ENCODE measurements at places on chromosomes 7 and 10.

- DNase-seq, result peak; percentile 54
Observed at GRCh38 chr10:7687228-7687907, 15.7 kb upstream of the ITIH2 start.

DNA sequence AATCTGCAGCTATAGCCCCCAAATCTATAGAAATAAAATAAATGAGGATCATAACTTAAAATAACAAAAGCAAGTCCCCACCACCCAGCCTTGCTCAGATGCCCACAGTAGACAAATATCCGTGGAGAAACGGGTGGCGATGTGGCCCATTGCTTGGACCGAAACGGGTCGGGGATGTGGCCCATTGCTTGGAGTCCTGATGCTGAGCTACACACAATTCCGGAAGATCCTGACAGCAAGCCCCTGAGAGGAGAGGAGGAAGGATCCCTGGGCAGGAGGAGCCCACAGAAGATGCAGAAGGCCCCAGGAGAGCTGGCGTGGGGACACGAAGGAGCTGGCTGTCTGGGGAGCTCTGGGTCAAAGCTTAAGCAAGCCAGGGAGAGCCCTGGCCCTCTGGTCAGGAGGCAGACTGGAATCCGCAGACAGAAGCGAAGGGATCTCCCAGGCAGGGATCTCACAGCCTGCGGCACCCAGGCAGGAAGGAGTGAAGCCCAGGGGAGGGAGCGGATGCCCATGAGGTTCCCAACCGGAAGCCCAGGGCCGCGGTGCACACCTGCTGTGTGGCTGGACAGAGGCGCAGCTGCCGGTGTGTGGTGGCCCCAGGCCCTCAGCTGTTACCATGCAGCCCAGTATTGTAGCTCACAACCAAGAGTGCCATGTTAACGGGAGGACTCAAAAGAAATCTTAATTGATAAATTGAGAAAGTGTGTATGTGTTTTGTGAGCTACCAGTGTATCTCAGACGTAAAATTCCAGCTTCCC lies 138.8 kb downstream of the ADARB2 start:
- no peak for DNase-seq

DNA sequence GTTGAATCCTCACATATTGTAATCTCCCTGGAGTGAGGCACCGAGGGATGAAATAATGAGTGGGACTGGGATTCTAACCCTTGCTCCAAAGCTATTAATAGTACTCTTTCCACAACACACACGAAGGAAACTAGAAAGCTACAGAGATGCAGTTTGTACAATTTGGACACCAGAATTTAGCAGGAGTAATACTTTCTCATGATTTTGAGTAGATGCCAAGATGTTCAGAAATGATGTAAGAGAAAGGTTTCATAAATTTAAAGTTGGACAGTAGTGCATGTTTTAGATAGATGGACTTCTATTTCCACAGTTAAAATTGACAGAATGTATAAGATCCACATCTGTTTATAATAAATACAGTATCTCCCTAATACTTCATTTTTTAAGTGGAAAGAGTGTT lies 46.5 kb downstream of the PRR15 start:
- no peak for DNase-seq

- DNase-seq, result no peak
Observed at GRCh38 chr10:89428877-89429276, 14.5 kb downstream of the IFIT5 start.

DNA sequence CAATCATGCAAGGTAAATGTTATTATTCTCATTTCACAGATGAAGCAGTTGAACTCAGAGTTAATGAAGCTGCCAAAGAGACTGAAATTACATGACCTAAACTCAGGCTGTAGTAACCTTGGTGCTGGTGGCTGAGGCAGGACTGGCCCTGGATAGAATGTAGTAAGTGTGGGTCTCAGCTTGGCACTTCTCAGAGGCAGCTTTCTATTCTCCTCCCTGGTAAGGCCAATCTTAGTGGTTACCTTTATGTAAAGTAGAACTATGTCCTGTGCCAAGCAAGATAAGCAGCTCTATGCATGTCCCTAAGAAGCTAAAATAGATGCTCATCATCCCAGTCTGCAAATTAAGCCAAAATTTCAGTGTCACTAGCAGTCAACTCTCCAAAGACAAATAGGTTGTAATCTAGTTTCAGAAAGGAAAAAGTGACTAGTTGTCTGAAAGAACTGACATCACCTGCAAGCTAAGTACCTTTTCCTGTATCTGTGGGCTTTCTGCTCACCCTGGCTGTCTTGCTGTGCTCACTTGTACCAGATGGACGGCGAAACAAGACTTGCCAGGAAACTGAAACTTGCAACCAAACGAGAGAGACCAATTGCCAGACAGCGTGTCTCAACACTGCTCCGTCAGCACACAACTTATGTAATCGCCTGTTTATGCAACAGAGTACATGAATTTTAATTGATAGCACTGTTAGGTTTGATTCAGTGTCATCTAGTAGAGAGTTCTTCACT lies 43.7 kb downstream of the CH25H start:
- DNase-seq, result peak; percentile 40

DNA sequence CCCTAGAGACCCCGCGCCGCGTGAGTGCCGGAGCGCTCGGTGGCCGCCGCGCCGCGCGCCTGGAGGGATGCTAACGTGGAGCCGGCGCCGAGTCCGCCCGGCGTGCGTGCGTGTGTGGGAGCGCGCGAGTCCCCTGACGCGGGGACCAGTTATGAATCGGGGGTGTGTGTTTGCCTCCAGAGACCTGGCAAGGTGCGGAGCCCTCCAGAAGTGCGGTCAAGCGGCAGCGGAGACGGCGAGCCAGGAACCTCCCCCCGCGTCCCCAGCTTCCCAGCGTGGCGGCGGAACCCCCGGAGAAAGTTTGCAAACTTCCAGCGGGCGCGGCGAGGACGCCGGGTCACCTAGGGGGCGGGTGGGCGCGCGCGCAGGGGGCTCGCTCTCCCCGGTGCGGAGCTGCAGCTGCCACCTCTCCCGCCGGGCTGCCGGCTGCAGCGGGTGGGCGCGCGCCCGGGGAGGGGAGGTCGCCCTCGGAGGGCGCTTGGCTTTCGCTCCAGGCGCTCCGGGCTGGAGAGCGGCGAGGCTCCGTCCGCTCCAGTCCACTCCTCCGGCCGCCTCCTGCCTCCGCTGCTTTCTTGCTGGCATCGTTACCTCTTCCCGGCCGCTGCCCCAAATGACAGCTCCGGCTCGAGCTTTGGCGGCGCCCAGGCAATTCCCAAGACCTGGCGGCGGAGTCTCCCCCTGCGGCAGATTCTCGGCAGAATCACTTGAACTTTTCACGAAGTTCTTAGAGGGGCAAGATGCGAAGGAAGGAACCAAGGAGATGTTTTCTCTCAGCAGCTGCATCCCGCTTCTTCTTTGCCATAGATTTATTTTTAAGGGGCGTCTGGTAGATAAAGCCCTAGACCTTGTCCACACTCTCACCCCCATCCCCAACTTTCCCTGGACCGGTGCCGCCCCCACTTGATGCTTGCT lies 2.3 kb upstream of the CREB5 start:
- DNase-seq, result no peak

DNA sequence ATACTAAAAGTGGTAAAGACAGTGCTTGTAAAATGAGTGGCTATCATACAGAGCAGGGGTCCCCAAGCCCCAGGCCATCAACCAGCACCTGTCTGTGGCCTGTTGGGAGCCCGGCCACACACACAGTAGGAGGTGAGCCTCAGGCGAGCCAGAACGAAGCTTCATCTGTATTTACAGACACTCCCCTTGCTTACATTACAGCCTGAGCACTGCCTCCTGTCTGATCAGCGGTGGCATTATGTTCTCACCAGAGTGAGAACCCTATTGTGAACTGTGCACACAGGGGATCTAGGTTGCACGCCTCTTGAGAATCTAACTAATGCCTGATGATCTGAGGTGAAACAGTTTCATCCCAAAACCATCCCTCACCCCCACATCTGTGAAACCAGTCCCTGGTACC lies 58.7 kb downstream of the ITGA8 start:
- DNase-seq, result no peak

- DNase-seq, result peak; percentile 57
Observed at GRCh38 chr7:55534262-55534915, 37.9 kb downstream of the VOPP1 start.

DNA sequence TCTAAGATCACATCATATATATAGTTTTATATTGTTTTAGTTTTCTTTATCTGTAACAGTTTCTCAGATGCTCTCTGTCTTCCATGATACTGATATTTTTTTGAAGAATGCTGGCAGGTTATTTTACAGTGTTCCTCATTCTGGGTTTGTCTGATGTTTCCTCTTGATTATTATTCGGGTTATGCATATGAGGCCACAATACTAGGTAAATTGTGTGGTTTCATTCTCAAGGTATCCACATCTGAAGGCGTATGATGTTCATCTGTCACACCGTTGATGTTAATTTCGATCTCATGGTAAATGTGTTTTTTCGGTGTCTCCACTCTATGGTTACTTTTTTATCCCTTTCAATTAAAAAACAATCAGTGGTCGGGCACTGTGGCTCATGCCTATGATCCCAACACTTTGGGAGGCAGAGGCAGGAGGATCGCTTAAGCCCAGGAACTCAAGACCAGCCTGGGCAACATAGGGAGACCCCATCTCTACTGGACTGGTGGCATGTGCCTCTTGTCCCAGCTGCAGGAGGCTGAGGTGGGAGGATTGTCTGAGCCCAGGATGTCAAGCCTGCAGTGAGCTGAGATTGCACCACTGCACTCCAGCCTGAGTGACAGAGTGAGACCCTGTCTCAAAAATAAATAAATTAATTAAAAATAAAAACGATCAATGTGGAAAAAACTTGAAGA lies 108.9 kb downstream of the TPST1 start:
- DNase-seq, result no peak

DNA sequence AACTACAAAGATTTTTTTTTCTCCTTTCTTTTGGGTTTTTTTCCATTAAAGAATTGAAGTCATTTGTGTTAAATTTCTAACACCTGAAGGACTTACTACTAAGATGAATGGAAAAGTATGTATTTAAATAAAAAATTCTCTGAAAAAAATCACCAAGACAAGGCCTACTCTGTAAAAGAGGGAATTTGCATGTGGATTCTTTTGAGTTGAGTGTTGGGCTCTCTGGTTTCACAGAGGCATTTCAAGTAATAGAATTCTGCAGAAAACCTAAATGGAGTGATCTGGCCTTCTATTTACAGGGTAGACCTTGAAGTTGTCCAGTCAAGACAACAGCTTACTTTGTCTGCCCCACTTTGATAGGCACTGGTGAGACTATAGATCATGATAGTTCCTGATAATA lies 4.1 kb downstream of the LRRC17 start:
- DNase-seq, result no peak

DNA sequence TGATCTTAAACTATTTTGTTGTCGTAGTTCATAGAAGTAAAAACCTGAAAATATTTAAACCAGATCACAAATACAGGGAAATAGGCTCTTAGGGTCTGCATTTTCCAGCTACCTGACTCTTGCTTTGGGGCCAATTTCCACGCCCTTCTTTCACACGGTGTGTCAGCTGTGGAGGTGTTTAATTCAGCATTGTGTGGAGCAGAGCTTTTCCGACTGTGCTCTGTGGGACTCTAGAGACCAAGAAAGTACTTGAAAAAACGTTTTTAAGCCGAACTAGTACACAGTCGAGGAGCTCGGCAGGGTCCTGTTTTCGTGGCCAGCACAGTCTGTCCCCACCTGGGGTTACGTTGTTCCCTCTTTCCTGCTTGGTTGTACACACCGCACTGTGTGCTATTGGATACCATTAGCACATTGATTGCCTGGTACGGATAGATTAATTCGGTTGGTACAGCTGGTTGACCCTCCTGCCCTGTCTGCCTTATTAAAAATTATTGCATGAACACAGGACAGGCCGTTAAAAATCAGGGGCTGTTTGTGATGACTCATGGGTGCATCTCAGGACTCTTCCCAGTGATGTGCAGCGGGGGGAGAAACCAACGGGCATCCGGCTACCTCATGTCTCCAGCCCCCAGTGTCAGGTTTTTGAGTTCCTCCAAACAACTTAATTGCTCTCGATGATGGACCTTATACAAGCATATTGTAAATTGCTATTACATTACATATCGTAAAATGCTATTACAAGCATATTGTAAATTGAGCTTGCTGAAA lies 80.7 kb upstream of the BTBD16 start:
- DNase-seq, result no peak

GRCh38 chr7:13551503-13551902 lies 438.0 kb downstream of the ETV1 start:
- DNase-seq, result no peak

- no peak for DNase-seq
Observed at GRCh38 chr10:61959814-61960213, 58.3 kb downstream of the ARID5B start.

DNA sequence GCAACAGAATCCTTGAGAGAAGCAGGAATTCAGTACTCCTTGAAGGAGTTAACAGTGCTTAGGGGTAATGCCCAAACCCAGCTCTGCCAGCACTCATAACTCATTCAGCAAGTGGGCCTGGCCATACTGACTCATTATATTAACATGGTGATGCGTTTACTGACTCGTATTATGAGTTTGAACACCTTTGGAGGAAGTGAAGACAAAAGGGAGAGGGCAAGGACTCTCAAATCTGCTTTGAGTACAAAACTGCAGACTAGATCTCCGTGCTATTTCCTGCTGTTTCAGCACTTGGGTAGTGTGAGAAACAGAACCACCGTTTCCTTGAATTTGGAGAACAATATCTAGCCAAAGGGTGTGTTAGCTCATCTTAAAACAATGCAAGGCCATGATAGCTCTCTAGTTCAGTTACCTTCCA lies 30.8 kb downstream of the SLC16A9 start:
- DNase-seq, result no peak

DNA sequence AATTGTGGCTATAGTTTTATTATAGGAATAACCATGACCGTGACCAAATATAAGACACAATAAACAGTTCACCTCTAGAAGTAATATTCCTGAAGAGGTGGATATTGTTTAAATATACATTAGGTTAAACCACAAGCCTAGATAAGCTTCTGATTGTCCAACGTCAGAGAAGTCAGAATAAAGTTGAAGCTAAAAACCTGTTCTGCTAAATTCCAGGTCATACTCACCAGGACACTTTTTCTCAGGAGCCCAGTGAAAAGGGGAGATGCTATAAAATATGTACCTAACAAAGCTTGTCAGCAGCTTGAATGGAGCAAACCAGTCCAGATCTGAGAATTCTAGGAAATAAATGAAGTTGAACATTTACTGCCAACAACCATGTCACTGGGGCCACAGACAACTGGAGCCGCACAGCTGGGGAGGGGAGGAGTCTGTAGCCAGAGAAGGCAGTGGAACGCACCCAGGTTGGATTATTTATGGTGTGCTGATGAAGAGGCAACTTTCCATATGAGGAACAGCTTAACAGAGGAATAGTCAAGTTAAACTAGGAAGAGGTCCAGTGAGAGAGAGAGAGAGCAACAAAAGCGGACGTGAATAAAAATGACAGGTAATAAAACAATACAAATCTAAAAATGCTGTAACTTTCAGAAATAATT lies 191.1 kb downstream of the ZNF438 start:
- no peak for DNase-seq

DNA sequence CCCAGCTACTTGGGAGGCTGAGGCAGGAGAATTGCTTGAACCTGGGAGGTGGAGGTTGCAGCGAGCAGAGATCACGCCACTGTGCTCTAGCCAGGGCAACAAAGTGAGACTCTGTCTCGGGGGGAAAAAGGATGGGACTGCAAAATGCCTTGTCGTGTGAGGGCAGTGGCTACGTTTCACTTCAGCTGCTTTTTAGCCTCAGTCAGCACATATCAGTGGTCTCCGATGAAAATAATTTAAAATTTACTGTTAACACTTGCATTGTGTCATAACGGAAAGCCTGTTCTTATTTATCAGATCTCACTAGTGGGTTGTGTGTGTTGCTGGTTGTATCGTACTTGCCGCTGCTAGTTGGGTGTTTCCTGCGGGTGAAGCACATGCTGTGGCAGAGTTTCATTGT lies 61.9 kb downstream of the RBM33 start:
- no peak for DNase-seq

GRCh38 chr10:50582766-50583762 lies 40.7 kb downstream of the SGMS1 start:
- DNase-seq, result no peak
